ENCODE measurements at places on chromosomes 6 and 20.

DNA sequence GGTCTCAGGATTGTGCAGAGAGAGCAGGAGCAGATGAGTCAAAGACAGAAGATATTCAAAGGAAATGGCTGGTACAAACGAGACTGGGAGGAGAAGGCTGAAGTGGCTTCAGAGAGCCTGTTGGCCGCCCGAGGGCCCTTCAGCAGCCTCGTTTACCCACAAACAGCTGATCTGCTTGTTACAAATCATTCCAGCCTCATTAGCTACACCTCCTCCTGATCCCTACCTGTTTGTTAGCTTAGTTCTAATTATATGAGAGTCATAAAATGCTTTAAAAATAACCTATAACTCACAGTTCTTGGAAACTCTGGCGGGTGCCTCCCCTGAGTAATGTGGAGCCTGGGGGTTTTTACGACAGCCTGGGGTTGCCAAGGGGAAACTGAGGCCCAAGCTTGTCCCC lies 12.6 kb downstream of the GLP1R start:
- no peak for DNase-seq

GRCh38 chr6:15685619-15686018 lies 22.8 kb upstream of the DTNBP1 start:
- DNase-seq = no peak

- no peak for DNase-seq
These were observed 33.2 kb upstream of the TFAP2C start for GRCh38 chr20:56595746-56596475.

GRCh38 chr6:85344996-85345395 lies 104.9 kb upstream of the NT5E start:
- DNase-seq = no peak

- DNase-seq = no peak
These were observed 126.0 kb downstream of the ADGRB3 start for GRCh38 chr6:68760941-68761676.

DNA sequence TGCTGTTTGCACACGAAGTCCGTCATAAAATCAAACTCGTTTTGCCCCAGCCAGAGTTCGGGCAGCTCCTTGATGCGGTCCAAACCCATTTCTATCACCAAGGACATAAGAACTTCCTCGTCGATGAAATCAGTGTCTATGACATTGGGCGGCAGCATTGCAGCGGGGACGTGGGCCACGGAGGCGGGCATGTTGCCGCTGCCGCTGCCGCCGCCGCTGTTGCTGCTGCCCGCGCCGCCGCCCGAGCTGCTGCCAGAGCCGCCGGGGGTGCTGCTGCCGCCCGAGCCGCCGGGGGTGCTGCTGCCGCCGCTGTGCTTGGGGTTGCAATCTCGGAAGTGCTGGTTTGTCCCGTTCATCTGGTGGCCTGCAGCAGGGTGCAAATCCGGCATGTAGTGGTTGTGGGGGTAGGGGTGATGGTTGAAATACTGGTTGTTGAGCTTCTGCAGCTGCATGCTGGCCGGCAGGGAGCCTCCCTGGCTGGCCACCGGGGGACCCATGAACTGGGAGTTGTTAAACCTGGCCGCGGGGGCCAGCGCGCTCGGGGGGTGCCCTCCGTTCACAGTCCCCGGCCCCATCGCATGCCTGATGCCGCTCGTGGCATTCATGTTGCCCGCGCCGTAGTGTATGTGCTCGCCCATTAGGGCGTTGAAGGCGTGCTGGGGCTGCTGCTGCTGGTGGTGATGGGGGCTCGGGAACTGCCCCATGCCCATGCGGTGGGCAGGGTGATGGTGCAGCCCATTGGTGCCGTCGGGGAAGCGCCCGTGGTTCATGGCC lies 1.1 kb downstream of the CITED2 start:
- DNase-seq = peak; percentile 40

GRCh38 chr20:20211274-20211987 lies 156.5 kb upstream of the INSM1 start:
- no peak for DNase-seq

DNA sequence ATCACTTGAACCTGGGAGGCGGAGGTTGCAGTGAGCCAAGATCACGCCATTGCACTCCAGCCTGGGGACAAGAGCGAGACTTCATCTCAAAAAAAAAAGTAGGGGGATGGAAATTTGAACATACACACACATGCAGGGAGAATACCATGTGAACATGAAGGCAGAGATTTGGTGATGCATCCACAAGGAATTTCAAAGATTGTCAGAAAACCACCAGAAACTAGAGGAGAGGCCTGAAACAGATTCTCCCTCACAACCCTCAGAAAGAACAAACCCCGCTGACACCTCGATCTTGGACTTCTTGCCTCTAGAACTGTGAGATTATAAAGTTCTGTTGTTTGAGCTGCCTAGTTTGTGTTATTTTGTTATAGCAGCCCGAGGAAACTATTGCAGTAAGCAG lies 125.5 kb downstream of the GPX5 start:
- no peak for DNase-seq

- DNase-seq = no peak
These were observed 50.0 kb downstream of the ISM1 start for GRCh38 chr20:13271098-13271497.

DNA sequence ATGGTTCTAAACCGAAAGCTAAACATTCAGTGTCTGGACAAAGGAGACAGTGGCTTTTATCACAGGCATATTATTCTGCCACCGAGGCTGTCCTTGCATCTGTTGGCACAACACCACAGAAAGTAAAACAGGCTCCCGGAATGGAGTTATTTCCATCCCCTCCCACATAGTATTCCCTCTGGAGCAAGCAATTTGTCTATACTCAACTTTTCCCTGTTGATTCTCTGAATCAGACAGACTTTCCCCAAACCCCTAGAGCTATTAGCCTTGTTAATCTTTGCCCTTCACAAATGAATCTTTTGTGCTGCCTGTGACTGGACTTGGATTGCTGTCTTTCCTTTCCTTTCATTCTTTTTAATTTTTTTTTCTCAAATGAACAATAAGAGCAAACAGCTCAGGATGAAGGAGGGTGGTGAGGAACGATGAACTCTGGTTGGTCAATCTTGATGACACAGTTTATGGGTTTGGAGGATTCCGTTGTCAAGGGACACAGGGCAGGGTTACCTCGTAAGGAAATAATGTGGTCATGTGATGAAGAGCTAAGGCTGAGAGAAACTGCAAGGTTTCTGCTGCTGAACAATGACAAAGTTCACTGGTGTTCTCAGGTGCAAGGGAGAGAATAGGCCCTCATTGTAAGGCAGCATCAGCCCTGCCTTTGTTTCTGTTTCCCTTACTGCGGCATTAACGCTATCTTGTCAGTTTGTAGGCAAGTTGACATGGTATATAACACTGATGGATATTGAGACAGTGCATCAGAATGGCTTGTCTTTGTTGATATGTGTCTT lies 275.0 kb upstream of the BMP2 start:
- no peak for DNase-seq

- DNase-seq = no peak
These were observed 14.4 kb upstream of the PGK2 start for GRCh38 chr6:49801525-49801924.

DNA sequence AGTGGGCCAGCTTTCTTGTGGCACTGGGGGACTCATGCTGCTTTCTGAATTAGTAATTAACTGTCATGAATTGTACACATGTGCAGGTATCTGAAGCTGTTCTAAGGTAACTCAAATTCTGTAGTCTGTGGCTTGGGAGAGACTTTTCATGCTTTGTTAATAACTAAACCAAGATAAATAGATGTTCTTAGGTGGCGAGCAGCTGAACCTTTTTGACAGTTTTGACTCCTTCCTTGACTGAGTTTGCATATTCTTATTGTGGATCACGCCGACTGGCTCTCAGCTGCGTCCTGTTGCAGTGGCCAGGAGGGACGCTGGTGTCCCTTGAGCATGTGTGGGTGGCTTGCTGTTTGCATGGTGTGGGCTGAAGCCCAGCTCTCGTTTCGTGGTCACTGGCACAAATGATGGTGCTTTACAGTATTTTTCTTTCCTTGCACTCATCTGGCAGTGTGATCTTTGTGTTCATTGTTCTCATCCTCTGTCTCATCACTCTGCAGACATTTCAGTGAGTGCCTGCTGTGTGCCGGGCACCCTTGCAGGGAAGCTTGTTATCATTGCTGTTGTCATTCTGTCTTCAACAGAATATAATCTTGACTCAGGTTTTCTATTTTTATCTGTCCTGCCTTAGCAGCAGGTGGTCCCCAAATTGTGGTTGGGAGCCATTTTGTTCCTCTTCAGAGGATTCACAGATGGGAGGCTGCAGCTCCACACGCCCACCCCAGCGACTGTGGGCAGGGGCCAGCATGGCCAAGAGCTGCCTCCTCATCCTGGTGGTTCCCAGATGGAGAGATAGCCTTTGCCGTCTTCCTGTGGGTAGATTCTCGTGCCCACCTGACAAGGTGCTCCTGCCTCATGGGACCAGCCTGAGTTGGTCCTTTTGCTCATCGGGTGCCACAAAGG lies 39.6 kb downstream of the DUSP22 start:
- DNase-seq = no peak

DNA sequence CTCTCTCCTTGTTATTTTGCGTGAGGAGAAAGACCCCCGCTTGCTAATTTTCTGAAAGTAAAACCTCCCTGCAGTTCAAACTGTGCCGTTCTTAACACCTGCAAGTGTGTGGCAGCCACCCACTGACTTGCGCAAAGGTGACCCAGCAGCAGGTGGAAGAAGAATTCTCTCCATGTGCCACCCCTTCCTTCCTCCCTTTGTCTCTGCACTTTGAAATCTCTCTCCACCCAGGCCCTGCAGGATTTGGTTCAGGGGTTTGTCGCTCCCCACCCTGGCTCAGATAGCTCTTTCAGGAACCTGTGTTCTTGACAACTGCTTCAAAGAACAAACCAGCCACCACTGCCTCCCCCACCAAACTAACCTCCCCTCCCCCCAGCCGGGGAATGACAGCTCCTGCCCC lies 41.4 kb downstream of the ZNF831 start:
- no peak for DNase-seq

GRCh38 chr6:134724771-134725340 lies 225.0 kb downstream of the ALDH8A1 start:
- DNase-seq = no peak

- no peak for DNase-seq
These were observed 451.7 kb downstream of the QKI start for GRCh38 chr6:163866192-163866591.

DNA sequence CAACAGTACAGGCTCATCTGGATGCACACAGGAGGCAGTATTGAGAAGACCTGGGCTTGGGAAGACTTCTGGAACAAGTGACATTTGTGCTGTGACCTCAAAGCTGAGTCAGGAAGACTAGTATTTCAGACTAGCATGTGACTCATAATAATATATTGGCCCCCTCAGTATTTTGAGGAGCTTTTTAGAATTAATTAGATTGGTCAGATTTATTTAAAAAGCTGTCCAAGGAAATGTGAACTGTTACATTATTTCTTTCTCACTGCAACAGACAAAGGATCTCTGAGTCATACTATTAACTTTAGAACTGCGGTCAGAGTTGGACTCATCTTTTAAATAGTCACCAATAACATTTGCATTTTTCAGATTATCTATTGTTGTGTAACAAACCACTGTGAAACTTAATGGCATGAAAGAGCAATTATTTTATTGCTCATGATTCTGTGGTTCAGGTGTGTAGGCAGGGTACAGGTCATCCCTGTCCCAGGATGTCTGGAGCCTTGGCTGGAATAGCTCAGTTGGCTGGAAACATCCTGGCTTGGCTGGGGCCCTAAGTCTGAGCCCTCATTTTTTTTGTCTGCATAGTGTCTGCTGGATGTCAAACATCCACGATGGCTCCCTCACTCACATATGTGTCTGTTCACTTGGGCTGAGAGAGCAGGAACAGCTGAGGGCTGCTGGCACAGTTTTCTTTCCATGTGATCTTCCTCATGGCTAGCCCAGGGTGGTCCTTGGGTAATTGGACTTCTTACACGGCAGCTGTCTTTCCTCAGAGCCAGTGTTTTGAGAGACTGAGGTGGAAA lies 46.9 kb downstream of the MAP3K4 start:
- no peak for DNase-seq

DNA sequence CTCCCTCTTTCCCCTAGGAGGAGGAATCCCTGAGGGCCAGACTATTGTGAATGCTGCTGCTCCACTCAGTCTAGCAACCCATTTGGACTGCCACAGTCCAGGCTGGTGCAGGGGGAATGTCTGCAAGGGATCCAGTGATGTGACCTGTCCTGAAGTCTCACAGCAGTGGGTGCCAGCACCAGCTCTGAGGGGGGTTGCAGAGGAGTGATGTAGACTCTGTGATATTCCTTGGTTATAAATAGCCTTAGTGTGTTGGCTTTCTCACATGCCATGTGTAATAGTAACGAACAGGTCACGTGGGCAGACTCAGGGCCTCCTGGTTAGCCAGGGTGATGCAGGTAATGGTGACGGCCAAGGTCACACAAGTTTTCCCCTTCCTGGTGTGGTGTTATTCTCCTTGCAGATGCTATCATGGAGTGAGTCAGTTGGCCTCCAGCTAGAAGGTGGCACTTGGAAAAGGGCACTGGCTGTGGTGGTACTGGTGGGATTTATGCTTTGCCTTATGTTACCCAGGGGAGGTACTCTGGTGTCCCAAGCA lies 404.4 kb downstream of the UTRN start:
- no peak for DNase-seq

DNA sequence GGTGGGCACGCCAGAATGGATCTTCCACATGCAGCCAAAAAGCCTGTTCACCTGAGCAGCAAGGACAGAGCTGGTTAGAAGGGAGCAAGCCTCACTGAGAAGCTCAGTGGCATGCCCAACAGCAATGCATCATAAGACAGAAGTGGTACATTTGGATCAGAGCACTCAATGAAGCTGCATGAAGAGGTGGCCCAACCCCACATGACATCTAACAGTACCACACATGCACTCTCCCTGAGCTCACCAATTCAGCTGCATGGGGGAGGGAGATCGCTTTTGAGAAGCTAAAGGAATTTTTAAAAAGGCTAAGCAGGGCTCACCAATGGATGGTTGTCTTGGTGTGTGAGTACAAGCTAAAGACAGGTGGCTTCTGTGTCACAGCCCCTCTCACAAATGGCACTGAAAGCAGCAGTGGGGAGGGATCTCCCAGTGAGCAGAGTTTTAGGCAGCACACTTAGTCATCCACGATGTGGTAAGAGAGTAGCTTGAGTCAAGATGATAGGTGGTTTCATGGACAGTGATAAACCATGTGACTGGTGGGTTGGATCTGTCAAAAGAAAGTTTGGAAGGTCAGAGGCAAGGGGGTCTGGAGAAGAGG lies 166.6 kb upstream of the TAB2 start:
- DNase-seq = no peak

DNA sequence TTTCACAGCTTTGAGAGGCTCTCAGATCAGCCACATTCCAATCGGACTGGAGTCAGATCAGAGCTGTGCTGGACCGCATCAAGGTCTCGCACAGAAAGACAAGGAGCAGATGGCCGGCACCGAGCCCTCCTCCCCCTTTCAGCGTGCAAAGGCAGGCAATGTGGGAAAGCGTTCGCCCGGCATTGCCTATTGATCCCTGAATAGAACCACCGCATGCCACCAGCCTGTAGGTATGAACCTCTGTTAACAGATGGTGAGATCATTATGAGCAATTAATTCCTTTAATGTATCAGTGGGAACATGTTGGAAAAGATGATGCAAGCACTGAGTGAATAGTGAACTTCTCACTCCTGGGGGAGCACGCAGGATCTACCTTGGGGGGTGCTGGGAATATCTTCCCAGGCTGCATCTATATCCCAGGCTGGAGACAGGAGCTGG lies 117.5 kb upstream of the ID4 start:
- DNase-seq = peak; percentile 86

- no peak for DNase-seq
These were observed 29.4 kb upstream of the ZBP1 start for GRCh38 chr20:57649617-57650015.

Measured in NCI-H2171 (cell line).